ENCODE measurements at places on chromosomes 2 and 18. TPM values are rescaled to one million over a fixed set of nuclear protein-coding genes. Genes with fewer than 3 reads are reported as not detected.

The CHRNG gene
- not detected for total RNA-seq

GRCh38 chr2:105393373-105394055 is 5.3 kb downstream of the FHL2 start:
- no peak for DNase-seq

The CEP68 gene
- 27.8 TPM for total RNA-seq

DNA sequence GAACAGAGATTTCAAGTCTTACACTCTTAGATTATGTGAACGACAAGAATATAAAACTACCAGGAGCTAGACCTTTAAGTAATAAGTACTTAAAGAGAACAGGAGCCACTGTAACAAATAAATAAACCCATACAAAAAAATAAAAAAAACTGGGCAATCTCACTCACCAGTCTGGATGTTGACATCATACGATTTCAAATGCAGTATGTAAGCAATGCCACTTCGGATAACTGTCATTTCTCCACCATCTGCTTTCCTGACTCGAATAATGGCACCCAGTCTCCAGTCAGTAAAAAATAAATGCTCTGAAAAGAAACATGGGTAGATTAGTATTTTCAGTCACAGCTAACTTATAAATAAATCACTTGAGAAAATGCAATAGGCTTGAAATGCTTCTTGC is 115.1 kb downstream of the LRP2 start:
- DNase-seq, result no peak

DNA sequence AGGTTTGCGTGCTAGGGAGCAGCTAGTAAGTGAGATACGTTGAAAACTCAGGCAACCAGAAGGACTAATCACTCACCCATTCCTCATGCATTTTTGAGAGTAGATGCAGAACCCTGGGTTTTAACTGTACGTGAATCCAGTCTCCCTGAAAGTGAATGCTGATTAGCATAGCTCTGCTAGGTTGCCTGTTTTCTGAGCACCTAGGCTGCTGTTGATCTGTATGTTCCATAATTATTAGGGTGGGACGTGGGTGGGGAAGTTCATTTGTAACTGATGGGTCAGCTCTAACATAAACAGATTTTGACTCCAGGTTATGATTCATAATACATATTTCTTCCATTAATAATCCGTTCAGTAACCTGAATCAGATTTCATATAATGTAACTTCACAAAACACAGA is 379.0 kb upstream of the FANCL start:
- DNase-seq, result no peak

DNA sequence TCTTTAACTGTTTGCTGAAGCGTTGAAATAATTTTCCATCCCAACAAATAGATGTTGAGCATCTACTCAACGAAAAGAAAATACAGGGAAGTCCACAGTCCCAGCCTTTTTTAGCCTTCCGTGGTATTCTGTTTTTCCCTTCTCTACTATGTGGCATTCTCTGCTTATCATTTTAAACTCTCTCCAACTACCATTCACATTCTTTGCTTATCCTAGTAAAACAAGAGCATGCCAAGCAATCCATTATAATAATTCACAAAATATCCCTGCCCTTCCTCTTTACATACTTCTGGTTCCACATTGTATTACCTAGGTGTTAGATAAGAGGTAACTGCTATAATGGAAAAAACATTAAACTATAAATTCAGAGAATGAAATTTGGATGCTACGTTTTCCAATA is 1.6 kb upstream of the SESTD1 start:
- no peak for DNase-seq
